ENCODE measurements at places on chromosomes 5 and 9. TPM values are rescaled to one million over a fixed set of nuclear protein-coding genes. Genes with fewer than 3 reads are reported as not detected.
A peak's percentile ranks its signal among the peaks of the same experiment; 100 is the strongest.

DNA sequence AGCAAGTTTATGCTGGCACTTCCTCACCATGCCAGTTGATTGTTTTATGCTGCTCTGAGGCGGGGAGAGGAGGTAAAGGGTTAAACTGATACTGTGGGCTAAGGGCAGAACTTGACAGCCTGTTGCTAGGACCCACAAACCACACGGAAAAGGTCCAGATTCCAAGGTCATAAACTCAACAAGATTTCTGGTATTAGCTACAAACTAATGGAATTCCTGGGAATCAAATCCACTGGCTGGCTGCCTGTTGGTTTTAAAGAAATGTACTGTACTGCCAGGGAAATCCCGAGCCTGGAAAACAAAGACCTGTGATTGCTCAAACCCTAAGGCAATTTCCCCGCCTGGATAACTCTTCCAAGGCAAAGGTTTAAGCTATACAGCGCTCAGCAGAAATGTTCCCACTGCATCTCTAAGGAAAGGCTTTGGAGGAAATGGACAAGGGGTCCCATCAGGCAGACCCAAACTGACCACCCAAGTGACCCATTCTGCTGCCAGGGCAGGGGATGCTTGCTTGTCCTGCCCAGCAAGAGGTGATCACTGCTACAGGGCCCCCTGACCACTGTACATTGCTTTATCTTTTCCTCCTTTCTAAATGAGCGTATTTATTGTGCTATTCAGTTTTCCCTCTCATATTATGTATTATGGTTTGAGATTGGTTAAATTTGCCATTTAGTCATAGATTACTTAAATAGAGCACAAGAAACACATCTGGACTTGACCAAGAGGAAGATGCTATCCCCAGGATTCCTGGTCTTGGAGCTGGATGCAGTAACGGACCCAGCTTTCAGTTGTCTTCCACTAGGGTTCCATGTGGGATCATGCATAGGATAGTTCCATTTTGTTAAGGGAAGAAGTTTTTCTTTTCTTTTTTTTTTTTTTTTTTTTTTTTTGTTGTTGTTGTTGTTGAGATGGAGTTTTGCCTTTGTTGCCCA, 124.3 kb downstream of the SUSD1 start:
- no peaks in the 10 kb centered on the region for H3K27me3 ChIP-seq
- H3K4me1 ChIP-seq: peaks cover 23% of the 10 kb centered on the region
- DNase-seq: peak; percentile 77
- peak overlapping the region; percentile 82 for H3K27ac ChIP-seq
- peaks cover 5% of the 10 kb centered on the region for H3K36me3 ChIP-seq

GCNT4 gene
- polyA plus RNA-seq: 27.4 TPM

DNA sequence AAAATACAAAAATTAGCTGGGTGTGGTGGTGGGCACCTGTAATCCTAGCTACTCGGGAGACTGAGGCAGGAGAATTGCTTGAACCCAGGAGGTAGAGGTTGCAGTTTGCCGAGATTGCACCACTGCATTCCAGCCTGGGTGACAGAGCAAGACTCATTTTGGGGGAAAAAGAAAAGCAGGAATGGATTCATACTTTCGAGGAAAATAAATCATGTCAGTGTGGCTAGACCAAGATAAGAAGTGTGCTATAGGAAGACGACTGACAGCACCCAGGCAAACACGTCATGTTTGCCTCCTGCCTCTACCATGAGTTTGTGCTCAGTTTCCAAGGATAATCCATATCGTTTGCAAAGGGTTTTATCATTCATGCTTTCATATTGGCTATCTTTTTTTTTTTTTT, 19.3 kb upstream of the ATOSB start:
- H3K27ac ChIP-seq: no peak overlapping the region
- H3K27me3 ChIP-seq: no peaks in the 10 kb centered on the region
- DNase-seq: no peak
- H3K4me3 ChIP-seq: no peak overlapping the region
- no peaks in the 10 kb centered on the region for H3K36me3 ChIP-seq

KCNIP1 gene
- polyA plus RNA-seq: 2.8 TPM

- no peak overlapping the region for H3K4me3 ChIP-seq
- no peaks in the 10 kb centered on the region for H3K27me3 ChIP-seq
Measured at GRCh38 chr5:36206913-36207312, 34.8 kb downstream of the NADK2 start.

CBY3 gene
- 1.2 TPM for polyA plus RNA-seq

DNA sequence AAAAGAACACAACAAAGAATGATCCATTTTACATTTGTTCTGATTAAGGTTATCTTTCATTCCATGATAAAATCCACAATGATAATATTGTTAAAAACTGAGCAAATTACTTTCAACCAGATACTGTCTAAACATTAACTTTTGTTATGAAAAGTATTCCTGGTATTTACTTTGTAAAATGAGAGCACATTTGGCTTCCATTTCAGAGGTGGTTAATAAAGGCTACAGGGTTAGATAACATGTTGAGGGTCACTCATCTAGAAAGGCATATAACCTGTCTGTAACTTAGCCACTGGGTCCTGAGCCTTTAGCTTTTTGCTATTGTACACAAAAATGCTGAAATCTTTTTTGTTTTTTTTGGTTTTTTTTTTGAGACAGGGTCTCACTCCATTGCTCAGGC, 99.3 kb downstream of the ANXA2R start:
- H3K36me3 ChIP-seq: no peaks in the 10 kb centered on the region
- H3K27me3 ChIP-seq: peaks cover 56% of the 10 kb centered on the region
- H3K4me3 ChIP-seq: no peak overlapping the region
- no peak for DNase-seq
- H3K27ac ChIP-seq: no peak overlapping the region
- no peaks in the 10 kb centered on the region for H3K4me1 ChIP-seq

DNA sequence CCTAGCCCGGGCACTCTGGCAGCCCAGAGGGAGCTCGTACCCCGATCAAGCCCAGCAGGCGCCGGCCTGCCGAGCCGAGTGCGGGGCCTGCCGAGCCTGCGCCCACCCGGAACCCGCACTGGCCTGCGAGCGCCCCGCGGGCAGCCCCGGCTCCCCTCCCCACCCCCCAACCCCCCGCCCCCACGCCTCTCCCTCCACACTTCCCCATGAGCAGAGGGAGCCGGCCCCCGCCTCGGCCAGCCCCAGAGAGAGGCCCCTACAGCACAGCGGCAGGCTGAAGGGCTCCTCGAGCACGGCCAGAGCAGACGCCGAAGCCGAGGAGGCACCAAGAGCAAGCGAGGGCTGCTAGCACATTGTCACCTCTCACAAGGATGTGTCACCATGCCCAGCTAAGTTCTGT, 36.2 kb upstream of the CCDC180 start:
- no peak overlapping the region for H3K27ac ChIP-seq
- no peak overlapping the region for H3K4me3 ChIP-seq
- H3K36me3 ChIP-seq: peaks cover 1% of the 10 kb centered on the region
- H3K4me1 ChIP-seq: no peaks in the 10 kb centered on the region
- H3K27me3 ChIP-seq: no peaks in the 10 kb centered on the region

GRCh38 chr9:74577956-74578355, 80.8 kb downstream of the RORB start:
- no peaks in the 10 kb centered on the region for H3K4me1 ChIP-seq
- no peaks in the 10 kb centered on the region for H3K27me3 ChIP-seq
- no peak overlapping the region for H3K4me3 ChIP-seq

BTNL3 gene
- polyA plus RNA-seq: 158 TPM

ZBED3 gene
- polyA plus RNA-seq: 16.6 TPM

TMC1 gene
- polyA plus RNA-seq: 0.16 TPM

YTHDC2 gene
- 30.9 TPM for polyA plus RNA-seq

Measured in large intestine (tissue), 12 donors.